HT-29 (cell line): ENCODE measurements at places on chromosomes 1 and 21. TPM values are rescaled to one million over a fixed set of nuclear protein-coding genes. Genes with fewer than 3 reads are reported as not detected.

GRCh38 chr1:170402476-170403311, 129.3 kb upstream of the GORAB start:
- DNase-seq, result no peak

Gene CELA2A
- total RNA-seq, result not detected in 2 replicates

- DNase-seq, result no peak
These were observed 76.7 kb downstream of the NFASC start for GRCh38 chr1:204947338-204947737.

- DNase-seq, result no peak
These were observed 110.0 kb upstream of the SPAG17 start for GRCh38 chr1:118294875-118295642.

Gene FCRL1
- total RNA-seq, result 0.28 TPM in 1 of 2 replicates, not detected in the other

DNA sequence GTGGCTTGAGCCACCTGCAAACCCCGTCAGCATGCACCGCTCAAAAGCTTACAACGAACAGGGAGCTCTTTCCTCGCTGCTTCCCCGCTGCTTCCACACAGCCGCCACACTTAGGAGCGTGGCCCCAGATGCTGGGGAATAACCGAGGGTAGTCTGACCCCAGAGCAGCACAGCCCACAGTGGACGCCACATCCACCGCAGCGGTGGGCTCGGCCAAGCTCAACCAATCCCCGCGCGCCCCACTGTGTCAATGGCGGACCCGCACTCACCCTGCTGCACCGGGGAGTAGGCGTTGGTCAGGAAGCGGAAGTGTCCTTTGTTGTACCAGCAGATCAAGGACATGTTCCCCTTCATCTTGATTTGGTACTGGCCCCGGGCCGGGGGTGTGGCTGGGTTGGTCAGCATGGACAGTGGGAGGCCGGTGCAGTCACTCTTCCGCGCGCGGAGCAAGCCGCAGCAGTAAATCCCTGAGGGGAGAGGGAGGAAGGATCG, 93.5 kb downstream of the PGBD5 start:
- DNase-seq, result no peak
